Pulmonary artery endothelial cell (primary cell): ENCODE measurements at places on chromosomes 2 and 18. TPM values are rescaled to one million over a fixed set of nuclear protein-coding genes. Genes with fewer than 3 reads are reported as not detected.

ALPP gene
- not detected in 2 replicates for total RNA-seq

TNFRSF11A gene
- 3.3 and 3.5 TPM in 2 replicates for total RNA-seq

SLC9A2 gene
- 0.04 TPM in 1 of 2 replicates, not detected in the other for total RNA-seq

IL36A gene
- not detected in 2 replicates for total RNA-seq

TTR gene
- total RNA-seq, result not detected in 2 replicates

WDR12 gene
- total RNA-seq, result 29.5 and 49.3 TPM in 2 replicates

CHCHD5 gene
- 4.7 and 6.1 TPM in 2 replicates for total RNA-seq

SERTAD2 gene
- total RNA-seq, result 3.0 and 3.7 TPM in 2 replicates
